Activated CD4-positive, alpha-beta T cell treated with anti-CD3 and anti-CD28 coated beads for 36 hours (primary cell): ENCODE measurements at places on chromosomes 2 and 18.

GRCh38 chr2:138132108-138132507 is 167.8 kb downstream of the HNMT start:
- DNase-seq = no peak

GRCh38 chr2:25822190-25823117 is 55.8 kb downstream of the ASXL2 start:
- peak; percentile 82 for DNase-seq

GRCh38 chr2:128366713-128367511 is 48.2 kb upstream of the HS6ST1 start:
- no peak for DNase-seq

GRCh38 chr2:240520130-240520973 is 37.4 kb downstream of the ANKMY1 start:
- DNase-seq = peak; percentile 27

- no peak for DNase-seq
These were observed 176.2 kb upstream of the ST6GAL2 start for GRCh38 chr2:107062173-107062572.

GRCh38 chr18:50961974-50962373 is 5.9 kb upstream of the ELAC1 start:
- DNase-seq = no peak

- DNase-seq = no peak
These were observed 59.3 kb upstream of the ALPP start for GRCh38 chr2:232319067-232319802.

DNA sequence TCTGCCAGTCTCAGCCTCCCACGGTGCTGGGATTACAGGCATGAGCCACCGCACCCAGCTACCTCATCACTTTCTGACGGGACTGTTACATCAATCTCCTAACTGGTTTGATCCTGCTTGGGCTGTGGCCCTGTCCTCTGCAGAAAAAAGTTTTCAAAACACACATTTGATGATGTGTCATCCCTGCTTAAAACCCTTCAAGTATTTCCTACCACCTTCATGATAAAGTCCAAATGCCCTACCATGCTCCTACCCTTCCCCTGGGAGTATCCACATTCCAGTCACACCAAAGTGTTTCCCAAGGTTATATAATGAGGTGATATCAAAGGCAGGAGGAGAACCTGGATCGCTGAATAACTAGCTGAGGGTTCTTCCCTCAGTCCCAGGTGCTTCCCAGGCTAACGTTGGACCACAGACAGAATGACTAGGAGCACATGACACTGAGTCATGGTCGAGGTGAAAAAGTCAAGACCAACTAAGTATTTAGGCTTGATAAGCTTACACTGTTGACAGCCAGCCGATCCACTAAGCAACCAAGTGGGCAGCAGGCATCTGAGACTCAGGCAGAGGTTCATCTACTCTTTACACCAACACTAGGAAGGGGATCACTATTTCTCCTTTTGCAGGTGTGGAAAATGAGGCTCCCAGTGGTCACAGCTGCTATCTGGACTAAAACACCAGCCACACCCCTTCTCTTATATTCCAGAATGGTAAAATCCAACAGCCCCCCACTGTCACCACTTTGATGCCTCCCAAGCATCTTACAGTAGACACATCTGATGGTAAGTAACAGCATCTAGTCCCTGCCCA is 31.8 kb downstream of the CYRIA start:
- peak; percentile 26 for DNase-seq

DNA sequence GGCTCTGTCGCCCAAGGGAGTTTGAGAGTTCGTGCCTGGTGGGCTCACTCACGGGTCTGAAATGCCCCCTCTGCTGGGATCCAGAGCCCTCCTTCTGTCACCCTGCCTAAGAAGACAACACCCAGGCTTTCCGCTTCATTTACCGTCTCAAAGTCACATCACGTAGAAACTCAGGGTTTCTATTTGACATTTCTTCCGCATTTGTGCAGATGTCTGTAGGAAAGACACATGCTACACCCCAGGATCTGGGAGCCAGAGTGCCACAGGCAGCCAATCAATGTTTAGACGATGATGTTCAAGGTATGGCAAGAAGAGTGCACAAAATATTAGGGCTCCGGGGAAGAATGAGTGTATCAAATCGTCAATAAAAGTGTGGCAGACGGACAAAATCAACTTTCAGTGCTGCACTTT is 24.4 kb upstream of the ACKR3 start:
- DNase-seq = no peak

- no peak for DNase-seq
These were observed 34.3 kb downstream of the MSH2 start for GRCh38 chr2:47437287-47437686.

GRCh38 chr2:221569871-221570270 is 2.2 kb downstream of the EPHA4 start:
- DNase-seq = no peak

DNA sequence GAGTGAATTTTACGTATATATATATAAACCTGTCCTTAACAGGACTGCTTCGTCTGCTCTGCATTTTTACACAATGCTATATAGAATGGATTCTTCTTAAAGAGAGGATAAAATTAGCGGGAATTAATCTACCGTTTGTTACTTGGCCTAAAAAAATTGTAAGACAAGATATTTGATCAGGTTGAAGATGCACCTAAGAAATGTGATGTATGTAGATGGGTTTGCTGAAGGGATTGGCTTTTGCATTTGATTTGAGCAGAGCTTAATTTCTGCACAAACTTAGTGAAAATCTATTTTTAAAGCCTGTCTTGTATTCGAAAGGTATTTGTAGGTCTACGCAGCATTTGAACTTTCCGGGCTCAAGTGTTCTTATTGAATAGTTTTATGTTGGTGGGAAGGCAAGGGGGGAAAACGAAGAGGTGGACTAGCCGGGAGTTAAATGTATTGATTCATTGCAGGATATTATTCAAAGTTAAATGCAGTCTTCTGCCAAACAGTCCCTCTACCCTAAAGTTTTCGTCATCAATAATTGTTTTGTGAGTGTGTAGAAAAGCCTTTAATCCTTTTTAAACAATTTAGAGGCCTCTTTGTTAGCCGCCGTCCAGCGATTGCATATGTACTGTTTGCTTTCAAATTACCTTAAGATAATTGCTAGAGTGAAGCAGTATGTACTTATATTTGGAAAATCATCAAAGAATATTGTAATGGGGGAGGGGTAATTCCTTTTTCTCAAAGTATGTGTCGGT is 1.2 kb downstream of the PPP1CB start:
- no peak for DNase-seq

- no peak for DNase-seq
These were observed 47.5 kb upstream of the NEMP2 start for GRCh38 chr2:190582019-190582418.

GRCh38 chr2:74777161-74777900 is 56.6 kb upstream of the HK2 start:
- DNase-seq = no peak

GRCh38 chr18:78813936-78814710 is 165.5 kb upstream of the SALL3 start:
- no peak for DNase-seq

DNA sequence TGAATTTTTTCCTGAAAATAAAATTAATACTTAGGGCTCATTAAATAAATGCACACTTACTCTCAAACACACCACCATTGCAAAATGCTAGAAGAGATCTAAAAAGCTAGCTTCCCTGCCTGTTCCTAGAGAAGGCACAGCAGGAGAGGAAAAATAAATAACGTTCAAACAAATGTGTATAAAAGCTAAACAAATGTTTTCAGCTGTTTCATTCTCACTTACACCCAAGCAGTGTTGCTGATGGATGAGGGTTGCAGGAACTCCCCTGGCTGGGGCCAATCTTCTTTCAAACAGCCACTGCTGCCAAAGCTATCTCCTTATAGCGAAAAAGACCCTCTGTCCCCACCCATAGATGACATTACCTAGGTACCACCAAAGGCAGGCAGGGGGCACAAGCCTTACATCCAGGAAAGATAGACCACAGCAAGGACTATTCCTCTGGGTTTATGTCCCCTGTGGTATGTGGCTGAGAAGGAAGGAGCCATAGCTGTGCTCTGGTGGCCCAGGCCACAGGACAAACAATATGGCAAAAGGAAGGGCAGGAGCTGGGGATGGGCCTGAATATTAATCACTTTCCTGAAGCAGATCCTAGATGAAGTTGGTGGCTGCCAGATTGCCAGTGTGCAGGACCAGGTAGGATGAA is 214.6 kb downstream of the TTC32 start:
- DNase-seq = peak; percentile 12

DNA sequence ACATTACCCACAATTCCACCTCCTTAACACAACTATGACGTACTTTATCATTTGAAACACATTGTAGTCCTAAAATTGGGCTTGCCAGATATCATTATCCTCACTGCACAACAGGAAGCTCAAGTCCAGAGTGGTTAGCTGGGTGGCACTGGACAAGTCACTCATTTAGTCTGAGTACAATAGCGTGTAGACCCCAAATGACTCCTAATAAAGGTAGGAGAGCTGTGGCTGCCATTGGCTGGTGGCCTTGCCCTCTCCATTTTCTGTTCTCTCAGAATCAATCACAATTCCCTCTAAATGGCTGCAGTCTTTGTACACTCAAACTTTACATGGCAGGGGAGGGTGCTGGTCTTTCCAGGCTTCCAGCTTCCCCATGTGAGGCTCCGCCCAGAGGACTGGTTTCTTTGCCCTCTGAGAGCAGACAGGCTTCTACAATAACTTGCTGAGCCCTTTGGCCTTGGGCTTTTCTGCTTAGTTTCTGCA is 11.7 kb downstream of the PSTPIP2 start:
- no peak for DNase-seq

GRCh38 chr2:140892436-140892835 is 1238.4 kb downstream of the LRP1B start:
- DNase-seq = no peak

DNA sequence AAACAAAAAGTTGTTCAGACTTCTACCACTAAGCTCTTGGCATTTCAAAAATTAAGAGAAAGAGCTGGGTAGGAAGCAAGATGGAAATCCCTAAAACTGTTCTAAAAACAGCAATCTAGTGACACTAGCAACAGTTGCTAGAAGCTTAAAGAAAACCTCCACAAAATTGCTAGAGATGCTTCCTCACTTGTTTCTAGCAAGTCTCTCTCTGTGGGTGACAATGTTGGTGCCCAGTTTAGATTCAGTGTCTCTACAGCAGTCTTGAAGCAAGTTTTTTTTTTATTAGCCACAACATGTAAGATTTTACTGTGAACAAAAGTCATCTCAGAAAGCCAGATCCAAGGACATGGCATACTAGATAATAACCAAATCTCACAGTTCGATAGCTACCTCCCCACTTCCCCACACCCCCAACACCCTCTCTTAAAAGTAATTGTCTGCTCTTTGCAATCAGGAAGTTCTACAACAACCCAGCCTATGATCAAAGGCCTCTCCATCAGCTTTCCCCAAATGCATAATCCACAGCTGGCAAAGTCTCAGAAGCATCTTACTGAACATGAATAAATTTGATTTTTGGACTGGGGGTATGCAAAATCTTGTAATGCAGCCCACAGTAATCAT is 70.0 kb downstream of the ANKRD44 start:
- DNase-seq = no peak

DNA sequence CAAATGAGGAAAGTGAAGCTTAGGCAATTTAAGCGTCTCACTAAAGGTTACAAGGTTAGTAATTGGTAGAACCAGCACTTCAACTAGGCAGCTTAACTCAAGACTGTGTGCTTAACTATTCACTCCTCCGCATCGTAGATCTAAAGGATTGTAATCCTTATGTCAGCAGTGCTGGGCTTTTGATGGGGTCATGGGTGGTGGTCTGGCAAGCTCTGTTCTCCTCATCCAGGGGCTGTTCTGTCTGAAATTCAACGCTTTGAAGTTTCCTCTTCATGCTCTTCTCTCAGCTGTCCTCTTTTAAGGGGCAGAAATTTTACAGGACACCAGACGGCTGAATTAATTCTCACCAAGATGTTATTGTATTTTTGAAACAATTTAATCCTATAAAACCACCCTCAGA is 165.5 kb upstream of the FAM98A start:
- no peak for DNase-seq

GRCh38 chr2:239057533-239057932 is 209.6 kb downstream of the TWIST2 start:
- no peak for DNase-seq

GRCh38 chr2:199446996-199447576 is 10.7 kb downstream of the SATB2 start:
- DNase-seq = no peak
